ENCODE measurements at places on chromosomes 3 and 15. TPM values are rescaled to one million over a fixed set of nuclear protein-coding genes. Genes with fewer than 3 reads are reported as not detected.

ECE2 gene
- total RNA-seq, result not detected

ANKUB1 gene
- not detected for total RNA-seq

PIGBOS1 gene
- 16.7 TPM for total RNA-seq

ROBO2 gene
- not detected for total RNA-seq

ROPN1 gene
- total RNA-seq, result not detected

DNA sequence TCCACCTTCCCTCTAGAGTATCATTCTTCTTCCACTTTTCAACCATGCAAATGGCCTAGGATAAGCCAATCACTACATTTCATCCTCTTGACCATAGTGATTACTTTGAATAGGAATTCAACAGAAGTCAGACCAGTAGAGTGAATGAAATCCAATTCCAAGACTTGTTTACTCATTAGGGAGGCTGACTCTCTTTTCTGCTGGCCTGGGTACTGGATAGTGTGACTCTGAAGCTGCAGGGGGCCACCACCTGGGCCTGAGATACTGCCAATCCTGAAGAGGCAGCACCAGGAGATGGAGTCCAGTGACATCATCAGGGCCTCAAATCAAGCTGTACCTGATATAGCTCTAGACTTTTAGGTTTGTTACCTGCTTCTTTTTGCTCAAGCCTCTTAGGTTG, 7.0 kb upstream of the FSTL1 start:
- no peak overlapping the region for H3K4me3 ChIP-seq
- no peak for DNase-seq
- H3K4me1 ChIP-seq, result no peaks in the 10 kb centered on the region
- no peaks in the 10 kb centered on the region for H3K36me3 ChIP-seq
- H3K27ac ChIP-seq, result no peak overlapping the region

DNA sequence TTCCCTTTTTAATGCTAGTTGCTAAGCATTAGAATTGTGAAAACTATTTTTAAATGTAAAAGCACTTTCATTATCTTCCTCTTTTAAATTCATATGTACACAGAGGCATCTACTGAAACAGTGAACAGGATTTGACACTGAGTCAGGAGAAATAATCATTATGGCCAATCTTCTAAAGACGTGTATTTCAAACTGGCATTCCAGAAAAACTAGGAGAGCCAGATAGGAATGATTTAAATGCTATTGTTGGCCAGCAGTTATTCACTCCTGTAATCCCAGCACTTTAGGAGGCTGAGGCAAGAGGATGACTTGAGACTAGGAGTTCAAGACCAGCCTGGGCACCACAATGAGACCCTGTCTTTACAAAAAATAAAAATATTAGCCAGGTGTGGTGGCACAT, 67.6 kb upstream of the RAP2B start:
- no peak overlapping the region for H3K4me3 ChIP-seq
- DNase-seq, result no peak
- no peak overlapping the region for H3K27ac ChIP-seq
- no peaks in the 10 kb centered on the region for H3K36me3 ChIP-seq
- no peaks in the 10 kb centered on the region for H3K27me3 ChIP-seq

GRCh38 chr3:43279082-43279481, 7.3 kb upstream of the SNRK start:
- no peak overlapping the region for H3K27ac ChIP-seq
- H3K36me3 ChIP-seq, result no peaks in the 10 kb centered on the region
- H3K27me3 ChIP-seq, result no peaks in the 10 kb centered on the region
- H3K4me3 ChIP-seq, result no peak overlapping the region
- DNase-seq, result no peak

DNA sequence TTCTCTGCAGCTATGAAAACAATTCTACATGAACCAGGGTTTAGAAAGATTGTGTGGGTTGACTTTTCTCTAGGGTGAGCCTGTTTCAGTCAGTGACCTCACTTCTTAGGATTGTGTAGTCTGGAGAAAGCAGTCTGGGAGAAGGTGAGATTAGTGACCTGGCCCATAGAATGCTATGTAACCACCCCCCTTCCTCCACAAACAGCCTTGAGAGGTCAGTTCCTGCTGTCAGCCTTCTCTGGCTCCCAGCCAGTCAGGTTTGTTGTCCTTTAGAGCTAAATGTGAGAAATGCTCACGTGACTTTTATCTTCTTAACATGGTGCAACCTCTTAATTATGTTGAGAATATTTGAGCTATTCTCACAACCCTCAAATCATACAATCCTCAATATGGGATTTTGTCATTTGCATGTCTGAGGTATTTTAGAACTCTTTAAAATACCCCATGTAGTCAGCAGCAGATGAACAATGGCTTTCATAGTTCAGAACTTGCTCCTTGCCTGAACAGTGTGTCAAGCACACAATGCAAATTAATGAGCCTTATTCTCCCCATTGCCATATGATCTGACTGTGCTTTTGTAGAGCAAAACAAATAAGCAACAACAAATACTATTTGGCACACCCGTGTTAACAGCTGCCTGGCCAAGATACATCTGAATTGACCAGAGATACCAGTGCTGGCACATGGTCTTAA, 311.6 kb downstream of the CNTN6 start:
- no peak for DNase-seq
- H3K4me1 ChIP-seq, result no peaks in the 10 kb centered on the region
- H3K27ac ChIP-seq, result no peak overlapping the region
- H3K36me3 ChIP-seq, result no peaks in the 10 kb centered on the region
- H3K4me3 ChIP-seq, result no peak overlapping the region

DNA sequence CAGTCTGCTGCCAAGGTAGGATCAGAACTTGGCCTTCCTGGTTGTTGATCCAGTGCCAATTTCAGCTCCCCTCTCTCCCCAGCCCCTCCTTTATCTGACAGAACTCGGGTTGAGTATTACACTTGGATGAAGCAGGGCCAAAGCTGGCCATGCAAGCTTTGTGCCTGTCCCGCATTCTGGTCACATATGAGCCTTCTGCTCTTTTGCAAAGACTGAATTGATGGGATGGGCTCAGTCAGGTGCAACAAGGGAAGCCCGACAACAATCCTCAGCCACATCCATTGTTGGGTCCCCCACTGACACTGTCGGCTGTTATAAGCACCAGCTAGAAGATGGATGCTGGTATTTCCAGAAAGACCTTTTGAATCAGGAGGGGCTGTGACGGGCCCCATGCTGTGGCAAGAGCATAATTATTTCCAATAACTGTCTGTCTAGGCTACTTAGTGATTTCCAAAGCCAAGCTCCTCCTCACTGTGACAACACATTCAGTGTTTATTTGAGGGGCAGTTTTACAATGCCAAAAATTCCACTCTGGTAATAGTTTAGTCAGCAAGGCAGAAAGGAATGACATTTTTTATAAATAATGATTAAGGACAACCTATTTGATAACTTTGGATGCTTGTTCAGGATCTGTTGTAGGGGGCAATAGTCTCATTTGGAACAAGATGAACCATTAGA, 146.8 kb upstream of the FRMD4B start:
- no peak overlapping the region for H3K27ac ChIP-seq
- peaks cover 2% of the 10 kb centered on the region for H3K27me3 ChIP-seq
- H3K36me3 ChIP-seq, result no peaks in the 10 kb centered on the region
- no peaks in the 10 kb centered on the region for H3K4me1 ChIP-seq
- DNase-seq, result no peak
- H3K4me3 ChIP-seq, result no peak overlapping the region

DNA sequence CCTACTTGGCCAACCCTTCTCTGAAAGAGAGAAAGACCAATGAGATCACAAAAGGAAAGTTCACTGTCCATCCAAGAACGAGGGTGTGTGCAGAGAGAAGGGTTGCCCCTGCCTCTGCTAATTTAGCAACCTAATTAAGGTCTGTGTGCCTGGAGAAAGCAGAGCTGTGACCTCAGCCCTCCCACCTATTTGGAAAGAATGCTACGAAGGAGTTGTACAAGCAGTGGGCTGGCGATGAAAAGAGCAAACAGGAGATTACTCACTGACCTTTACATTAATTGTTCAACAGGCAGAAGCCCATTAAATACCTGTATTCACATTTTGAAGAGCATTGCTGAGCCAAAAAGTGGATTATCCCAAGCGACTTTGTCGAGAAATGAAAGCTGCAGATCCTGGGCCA, 314.9 kb downstream of the NTRK3 start:
- no peaks in the 10 kb centered on the region for H3K4me1 ChIP-seq
- no peak overlapping the region for H3K4me3 ChIP-seq
- DNase-seq, result no peak
- no peak overlapping the region for H3K27ac ChIP-seq
- H3K27me3 ChIP-seq, result peaks cover 5% of the 10 kb centered on the region
